Fibroblast of skin of right biceps (primary cell): ENCODE measurements at places on chromosomes 16 and 17.

- no peak for DNase-seq
Observed at GRCh38 chr16:57012353-57012752, 23.0 kb downstream of the NLRC5 start.

DNA sequence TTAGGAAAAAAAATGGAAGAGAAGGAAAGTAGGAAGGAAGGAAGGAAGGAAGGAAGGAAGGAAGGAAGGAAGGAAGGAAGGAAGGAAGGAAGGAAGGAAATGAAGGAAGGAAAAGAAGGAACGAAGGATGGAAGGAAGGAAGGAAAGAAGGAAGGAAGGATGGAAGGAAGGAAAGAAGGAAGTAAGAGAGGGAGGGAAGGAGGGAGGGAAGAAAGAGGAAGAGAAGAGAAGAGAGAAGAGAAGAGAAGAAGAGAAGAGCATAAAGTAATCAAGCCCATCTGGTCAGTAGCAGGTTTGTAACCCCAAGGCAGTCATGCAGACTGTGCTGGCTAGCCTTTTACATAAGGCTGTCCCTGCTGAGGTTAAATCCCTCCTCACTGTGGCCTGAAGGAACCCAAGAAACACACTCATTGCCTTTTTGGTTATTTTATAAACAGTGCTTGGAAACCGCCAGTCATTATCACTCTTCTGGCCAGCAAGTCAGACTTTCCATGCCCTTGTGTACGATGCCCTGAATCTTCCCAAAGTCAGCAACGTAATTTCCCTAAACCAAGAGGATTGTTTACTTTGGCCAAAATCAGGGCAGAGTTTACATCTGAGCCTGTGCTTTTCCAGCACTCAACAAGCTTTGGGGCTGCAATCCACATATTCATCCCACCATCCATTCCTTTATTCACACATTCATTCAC lies 409.6 kb upstream of the MAF start:
- no peak for DNase-seq

DNA sequence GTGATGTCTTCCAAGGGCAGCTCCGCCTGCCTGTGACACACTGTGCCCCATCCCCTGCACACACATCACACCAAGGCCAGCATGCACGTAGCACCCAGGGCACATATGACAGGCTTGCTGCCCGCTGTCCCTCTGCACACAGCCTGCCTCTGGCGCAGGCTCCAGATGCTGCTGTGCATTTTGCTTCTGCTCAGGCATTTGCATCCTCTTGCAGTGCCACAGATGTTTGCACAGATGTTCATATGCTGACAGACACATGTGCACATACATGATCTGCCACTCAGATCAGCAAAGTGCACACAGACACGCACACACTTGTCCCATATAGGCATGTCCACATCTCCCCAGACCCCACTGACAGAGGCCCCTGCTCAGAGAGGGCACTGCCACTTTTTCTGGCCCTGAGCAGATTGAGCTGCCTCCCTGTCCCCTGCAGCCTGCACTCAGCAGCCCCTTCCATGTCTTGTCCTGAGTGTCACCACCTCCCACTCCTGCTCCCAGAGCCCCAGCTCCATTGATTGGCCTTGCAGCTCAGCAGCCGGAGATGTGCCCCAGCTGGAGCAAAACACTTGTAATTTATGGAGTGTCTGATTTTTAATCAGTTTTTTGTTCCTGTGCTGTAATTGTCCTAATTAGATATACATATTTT lies 115.1 kb upstream of the RPL38 start:
- no peak for DNase-seq

DNA sequence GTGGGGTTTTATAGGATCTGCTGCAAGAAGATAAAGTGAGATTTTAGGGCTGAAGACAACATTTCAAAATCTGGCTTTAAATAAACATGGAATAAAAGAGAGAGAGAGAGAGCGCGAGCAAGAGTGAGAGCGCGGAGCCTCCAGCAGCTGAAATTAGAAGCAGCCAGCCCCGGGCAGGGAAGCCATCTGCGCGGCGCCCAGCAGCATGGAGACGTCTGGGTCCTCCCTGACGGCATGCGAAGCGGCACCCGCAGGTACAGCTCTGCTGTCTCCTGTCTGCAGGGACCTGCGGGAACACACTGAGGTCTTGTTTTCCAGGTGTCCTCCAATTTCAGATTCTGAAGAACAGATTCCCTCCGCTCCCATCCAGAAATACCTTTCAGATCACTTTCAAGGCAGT lies 7.9 kb upstream of the BAIAP2 start:
- no peak for DNase-seq

DNA sequence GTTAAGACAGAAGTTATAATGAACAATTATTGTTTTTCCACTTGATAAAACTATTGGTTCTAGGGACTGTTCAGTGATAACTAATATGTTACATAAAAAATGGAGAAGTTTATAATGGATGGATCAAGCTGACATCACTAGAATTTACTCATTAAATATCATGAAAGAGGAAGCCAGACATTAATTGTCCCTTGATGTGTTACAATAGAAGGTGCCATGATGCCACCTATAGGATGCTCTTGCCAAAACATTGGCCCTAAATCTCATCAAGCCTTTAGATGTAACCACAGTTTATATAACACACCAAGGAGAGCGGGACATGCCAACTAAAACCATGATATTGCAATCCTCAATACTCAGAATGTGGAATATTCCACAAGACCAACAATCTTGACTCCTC lies 147.9 kb upstream of the MON1B start:
- DNase-seq, result peak; percentile 14

- no peak for DNase-seq
Observed at GRCh38 chr16:57837305-57838125, 35.2 kb upstream of the KIFC3 start.

GRCh38 chr16:5885521-5885920 lies 787.9 kb upstream of the EEF2KMT start:
- no peak for DNase-seq

DNA sequence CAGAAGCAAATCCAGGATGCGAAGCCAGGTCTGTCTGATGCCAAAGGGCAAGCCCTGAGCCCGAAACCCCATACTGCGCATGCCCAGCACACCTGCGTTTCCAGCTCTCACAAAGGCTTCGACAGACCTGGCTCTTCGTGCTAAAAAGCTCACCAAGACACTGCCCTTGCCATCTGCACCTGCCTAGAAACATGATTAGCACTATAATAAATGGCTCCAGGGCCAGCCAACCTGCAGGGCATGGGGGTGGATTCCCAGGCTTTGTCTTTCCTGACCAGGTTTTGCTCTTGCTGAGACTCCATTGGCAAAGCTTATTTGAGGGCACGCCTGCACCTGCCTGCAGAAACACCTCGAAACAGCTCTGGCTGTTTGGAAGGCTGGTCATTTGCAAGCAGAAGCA lies 14.4 kb upstream of the PLD6 start:
- no peak for DNase-seq

- peak; percentile 70 for DNase-seq
Observed at GRCh38 chr17:4953451-4953961, 2.6 kb downstream of the ENO3 start.

GRCh38 chr17:73411313-73411747 lies 99.5 kb upstream of the CDC42EP4 start:
- no peak for DNase-seq

DNA sequence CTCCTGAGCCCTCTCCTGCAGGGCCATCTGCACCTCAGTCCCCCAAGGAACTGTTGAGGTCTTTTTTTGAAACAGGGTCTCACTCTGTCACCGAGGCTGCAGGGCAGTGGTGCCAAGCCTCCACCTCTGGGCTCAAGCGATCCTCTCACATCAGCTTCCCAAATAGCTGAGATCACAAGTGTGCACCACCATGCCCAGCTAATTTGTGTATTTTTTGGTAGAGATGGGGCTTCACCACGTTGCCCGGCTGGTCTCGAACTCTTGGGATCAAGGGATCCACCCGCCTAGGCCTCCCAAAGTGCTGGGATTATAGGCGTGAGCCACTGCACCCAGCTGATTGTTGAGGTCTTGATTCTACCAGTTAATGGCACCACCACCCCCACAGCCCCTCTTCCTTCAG lies 27.9 kb upstream of the ENDOV start:
- DNase-seq, result no peak

DNA sequence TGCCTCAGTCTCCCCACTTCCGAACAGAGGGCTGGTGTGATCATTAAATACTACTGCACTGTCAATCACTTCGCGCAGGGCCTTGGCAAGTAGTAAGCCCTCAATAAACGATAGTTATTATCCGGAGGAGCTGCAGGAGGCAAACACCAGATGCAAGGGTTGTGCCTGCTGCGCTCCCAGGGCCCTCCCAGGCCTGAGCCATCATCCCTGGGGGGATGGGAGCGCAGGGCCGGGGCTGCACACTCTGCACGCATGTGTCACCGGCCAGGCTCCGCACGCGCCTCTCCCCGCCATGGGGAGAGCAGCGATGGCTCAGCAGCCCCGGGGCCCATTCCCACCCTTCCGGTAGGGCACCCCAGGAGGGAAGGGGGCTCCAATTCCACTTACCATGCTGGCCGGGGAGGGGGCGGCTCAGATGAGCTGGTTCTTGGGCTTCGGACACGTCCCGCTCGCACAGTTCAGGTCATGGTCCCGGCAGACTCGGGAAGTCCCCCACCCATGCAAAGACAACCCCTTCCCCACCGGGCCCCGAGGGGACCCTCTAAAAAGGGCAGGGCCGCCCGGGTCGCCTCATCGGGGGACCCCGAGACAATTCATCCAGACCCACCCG lies 681 bp downstream of the XPO6 start:
- DNase-seq, result peak; percentile 83

GRCh38 chr17:42566883-42567573 lies at the start of gene MLX:
TSS of gene MLX (plus strand) at chr17:42567100. CDS start at chr17:42567125, 25 bp downstream.
- DNase-seq, result peak; percentile 91

GRCh38 chr17:63402431-63403212 lies 43.5 kb downstream of the CYB561 start:
- peak; percentile 38 for DNase-seq

- no peak for DNase-seq
Observed at GRCh38 chr16:314795-315299, 31.9 kb downstream of the PDIA2 start.

DNA sequence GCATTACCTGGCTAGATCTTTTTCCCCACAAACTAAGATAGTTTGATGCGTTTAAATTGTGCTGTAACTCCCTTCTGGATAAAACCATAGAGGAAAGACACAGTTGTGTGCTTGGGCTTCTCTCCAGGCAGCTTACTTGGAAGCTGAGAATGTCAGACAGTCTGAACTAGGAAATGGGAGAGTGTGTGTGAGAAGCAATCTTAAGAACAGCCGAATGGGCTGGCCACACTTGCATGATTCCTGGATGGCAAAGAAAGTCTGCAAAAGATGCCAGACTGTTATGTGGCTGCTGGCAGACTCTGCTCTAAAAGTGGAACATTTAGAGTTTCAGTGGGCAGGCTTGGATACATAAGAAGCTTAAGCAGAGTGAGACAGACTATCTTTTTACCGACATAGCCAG lies 384.3 kb upstream of the PSMD7 start:
- DNase-seq, result no peak

DNA sequence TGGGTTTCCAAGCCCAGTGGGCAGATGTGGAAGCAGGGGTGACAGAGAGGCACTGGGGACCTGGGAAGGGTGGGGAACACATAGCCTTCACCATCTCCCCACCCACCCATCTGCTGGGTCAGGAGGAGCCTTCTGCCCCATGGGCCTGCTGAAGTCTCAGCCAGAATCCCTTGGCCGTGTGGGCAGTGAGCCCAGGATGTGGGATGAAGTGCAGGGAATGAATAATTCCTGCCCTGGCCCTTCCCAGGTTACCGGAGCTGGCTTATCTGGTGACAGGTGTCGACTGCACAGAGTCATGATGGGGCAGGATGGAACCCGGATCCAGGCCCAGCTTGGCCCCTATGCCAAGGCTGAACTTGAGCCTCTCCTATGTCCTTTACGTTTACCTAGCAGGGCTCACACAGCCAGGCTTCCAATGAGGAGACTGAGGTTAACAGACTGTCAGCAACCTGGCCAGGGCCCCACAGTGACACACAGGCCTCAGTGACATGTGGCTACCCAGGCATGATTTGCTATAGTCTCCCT lies 17.5 kb downstream of the ATP2A3 start:
- DNase-seq, result no peak
